ENCODE measurements at places on chromosomes 2 and 18.

GRCh38 chr18:65606551-65607130 lies 144.2 kb upstream of the CDH7 start:
- DNase-seq = no peak

DNA sequence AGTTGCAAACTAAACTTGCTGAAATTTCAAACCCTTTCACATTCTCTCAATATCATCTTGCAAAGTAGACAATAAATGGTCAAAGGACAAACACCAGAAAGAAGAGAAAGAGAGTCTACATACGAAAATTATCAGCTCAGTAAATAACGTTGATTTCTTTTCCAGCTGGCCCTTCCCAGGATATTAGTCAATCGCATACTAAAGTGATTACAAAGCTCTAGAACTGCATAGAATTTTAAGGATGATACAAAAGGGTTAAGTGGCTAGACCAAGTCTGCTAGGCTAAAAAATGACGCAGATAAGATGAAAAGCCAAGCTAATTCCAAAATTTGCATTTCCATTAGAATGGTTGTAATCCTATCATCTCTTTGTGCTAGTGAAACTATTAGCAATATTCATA lies 405.7 kb downstream of the FBXO15 start:
- no peak for DNase-seq

- no peak for DNase-seq
Measured at GRCh38 chr2:60152226-60152833, 401.1 kb downstream of the BCL11A start.

DNA sequence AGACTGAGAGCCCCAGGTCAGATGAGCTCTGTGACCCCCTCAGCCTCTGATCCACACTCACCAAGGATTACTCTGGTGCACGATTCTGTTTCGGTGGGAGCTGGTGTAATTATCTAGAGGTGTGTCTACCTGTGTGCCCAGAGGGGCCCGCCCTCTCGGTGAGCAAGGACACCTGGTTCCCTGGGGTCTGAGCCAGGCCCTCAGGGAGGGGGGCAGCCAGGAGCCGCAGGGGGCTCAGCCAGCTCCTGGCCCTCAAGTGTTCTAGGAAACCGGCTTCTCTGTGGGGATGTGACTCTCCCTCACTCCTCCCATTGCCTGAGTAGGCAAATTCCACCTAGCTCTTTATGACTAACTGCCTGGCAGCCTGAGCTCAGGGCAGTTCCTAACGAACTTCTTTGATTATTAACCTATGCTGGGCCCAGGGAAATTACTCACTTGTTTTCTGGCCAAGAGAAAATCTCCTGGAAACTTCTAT lies 17.4 kb downstream of the AGAP1 start:
- no peak for DNase-seq

GRCh38 chr2:109457794-109458193 lies 156.0 kb downstream of the SEPTIN10 start:
- DNase-seq = no peak

- DNase-seq = no peak
Measured at GRCh38 chr18:55422456-55423180, 165.4 kb downstream of the TCF4 start.

DNA sequence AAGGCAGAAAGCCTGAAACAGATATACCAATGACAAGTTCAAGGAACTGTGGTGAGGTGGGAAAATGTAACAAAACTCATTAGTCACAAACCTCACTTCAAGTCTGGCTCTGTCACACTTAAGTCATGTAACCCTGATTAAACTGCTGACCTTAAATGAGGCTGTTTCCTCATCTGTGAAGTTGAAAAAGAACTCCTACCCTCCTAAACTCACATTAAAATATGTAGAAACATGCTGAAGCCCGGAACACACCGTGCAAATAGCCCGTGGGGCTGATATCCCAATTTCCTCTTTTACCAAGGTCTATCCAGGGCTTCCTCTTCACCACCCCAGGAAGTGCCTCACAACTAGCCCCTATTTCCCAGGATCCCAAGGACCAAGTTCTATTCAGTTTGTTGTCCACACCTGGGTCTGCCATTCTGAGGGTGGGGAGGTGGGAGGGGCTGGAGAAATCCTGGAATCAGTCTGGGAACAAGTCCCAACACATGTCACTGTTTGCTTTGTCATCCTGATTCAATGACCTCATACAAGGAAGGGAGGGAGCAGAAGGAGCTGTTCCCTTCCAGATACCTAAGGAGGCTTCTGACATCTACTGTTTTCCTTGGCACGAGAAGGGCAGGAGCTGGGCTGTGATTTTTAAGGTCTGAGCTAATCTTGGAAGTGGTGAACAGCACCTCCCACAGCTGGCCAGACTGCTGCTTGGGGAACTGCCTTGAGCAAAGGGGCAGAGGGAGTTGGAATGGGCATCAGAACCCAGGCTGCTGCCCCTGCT lies 42.3 kb downstream of the SLC4A1AP start:
- no peak for DNase-seq

GRCh38 chr2:30780776-30781330 lies 26.4 kb downstream of the CAPN13 start:
- DNase-seq = no peak

DNA sequence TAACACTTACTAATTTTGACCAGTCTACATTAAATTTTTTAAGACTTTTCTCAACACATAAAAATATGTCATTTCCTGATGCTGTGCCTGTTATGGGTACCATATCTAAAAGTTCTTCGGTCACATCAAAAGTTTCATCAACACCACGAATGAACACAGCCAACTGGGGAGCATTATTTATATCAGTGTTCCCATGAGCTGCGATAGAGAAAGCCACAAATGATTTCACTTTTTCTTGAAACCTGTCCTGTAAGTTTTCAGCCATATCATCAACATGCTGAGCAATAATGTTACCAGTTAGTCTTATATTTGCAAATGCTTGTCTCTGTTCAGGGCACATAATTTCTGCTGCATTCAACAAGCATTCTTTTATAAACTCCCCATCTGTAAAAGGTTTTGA lies 30.4 kb upstream of the NCL start:
- DNase-seq = no peak

DNA sequence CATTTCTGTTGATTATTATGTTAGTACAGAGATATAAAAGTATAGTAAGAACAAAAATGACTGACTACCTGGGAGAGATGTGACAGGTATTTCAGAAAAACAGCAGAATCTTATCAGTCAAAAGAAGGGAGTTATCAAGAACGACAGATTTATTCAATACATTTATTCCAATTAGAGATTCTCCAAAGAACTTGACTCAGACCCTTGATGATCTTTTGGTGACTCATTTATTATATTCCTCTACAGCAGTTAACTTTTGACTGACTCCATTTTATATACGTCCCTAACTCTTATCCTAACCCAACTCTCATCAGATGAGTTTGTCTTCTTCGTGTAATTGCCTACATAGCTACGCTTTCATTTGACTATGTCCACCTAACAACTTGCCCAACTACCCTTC lies 91.1 kb downstream of the C2orf74 start:
- no peak for DNase-seq

- DNase-seq = no peak
Measured at GRCh38 chr2:38037325-38037724, 38.6 kb downstream of the CYP1B1 start.

DNA sequence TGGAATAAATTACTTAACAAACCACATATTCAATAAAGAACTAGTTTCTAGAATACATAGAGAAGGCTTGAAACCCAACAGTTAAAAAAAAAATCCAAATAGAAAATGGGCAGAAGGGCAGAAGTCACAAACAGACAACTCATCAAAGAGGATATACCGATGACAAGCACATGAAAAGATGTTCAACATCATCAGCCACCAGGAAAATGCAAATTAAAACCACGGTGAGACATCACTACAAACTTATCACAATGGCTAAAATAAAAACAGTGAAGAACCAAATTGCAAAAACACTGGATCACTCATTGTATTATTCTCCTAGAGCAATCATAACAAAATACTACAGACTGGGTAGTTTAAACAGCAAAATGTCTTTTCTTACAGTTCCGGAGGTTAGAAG lies 14.5 kb downstream of the SESTD1 start:
- DNase-seq = no peak

- DNase-seq = no peak
Measured at GRCh38 chr2:50624506-50624905, 407.4 kb downstream of the NRXN1 start.

DNA sequence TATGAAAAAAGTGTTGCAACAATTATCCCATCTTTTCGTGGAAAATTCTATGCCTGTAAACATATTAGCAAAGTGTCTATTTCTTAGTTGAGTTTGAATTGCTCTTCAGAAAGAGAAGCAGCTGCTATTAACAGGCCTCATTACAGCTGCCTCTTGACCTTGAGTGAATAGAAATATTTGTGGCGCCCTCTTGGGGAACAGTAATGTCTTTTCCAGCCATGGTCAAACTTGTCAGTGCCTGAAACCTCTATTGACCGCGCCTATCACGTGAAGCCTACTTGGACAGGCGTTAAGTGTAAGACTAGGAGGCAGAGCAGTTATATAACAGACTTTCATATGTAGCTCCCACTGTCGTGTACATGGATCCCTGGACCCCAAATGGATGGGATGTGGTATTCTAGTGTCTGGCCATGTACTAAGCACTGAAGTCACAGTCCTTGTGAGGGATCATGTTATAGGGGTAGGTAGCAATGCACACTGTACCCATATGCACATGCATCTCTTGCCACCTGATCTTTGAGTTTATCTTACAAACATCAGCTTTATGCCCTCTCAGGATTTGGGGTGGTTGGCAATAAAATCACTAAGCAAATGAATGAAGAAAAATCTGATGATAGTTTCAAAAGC lies 245.0 kb downstream of the PTGR3 start:
- no peak for DNase-seq

- DNase-seq = no peak
Measured at GRCh38 chr2:38722271-38723061, 28.7 kb downstream of the SRSF7 start.

- no peak for DNase-seq
Measured at GRCh38 chr2:22175003-22175402, 1051.2 kb downstream of the TDRD15 start.

DNA sequence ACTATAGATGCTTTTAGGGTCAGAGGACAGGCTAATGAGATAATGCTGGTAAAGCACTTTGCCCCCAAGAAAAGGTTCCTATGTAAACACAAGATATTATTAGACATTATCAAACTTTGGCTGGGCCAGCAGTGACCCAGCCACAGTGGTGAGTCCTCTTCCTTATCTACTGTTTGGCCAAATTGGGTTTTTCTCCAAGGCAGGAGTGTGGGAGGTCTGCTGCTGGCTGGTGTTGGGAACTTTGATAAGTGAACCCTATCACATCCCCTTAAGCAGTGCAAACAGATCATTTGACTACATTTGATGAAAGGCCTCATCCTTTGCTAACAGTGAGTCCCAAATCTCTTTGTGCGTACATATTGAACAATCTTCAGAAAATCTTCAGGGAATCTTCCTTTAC lies 16.2 kb downstream of the FZD7 start:
- no peak for DNase-seq

GRCh38 chr18:48915626-48916425 lies 34.9 kb downstream of the SMAD7 start:
- DNase-seq = no peak

- DNase-seq = no peak
Measured at GRCh38 chr2:197216361-197216979, 94.1 kb downstream of the ANKRD44 start.

DNA sequence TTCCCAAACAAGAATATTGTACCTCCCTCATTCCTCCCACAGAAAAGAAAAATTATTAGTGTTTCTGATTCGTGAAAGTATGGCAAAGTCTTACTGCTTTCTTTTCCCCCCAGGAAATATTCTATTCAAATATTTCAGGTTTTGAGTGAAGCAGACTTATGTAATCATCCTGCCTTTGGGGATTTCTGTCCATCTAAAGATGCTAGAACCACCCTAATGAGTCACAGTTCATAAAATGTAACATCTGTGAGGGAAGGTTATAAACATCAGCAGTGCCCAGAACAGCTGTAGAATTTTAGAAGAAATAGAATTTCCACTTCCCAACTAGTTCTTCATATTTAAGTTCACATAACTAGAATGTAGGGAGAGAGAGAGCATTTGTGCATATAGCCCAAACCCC lies 39.0 kb downstream of the EEF1B2 start:
- no peak for DNase-seq

GRCh38 chr2:129772190-129772579 lies 207.3 kb upstream of the RAB6C start:
- DNase-seq = no peak

GRCh38 chr2:170170281-170171040 lies 7.5 kb upstream of the MYO3B start:
- no peak for DNase-seq

GRCh38 chr2:132270981-132271546 lies 109.3 kb upstream of the ANKRD30BL start:
- DNase-seq = no peak

DNA sequence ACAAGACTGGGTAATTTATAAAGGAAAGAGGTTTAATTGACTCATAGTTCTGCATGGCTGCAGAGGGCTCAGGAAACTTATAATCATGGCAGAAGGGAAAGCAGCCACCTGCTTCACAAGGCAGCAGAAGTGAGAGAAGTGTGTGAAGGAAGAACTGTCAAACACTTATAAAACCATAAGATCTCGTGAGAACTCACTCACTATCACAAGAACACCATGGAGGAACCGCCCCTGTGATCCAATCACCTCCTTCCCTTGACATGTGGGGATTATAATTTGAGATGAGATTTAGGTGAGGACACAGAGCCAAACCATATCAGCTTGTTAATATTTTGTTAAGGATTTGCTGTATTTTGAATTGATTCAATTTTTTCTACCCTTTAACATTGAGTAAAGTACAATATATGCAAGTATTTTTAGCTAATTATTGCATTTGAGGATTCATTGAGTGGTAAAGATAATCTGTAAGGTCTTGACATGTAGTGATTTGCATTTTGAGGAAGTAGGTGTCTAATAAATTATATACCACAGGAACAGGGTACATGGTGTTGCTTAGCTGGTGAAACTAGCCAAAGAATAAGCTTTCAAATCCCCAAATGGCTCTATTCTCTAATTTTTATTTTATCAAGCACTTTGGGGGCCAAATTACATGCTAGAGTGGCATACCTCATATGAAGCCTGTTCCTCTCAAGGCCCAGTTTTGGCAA lies 3.9 kb upstream of the C2orf69 start:
- no peak for DNase-seq

DNA sequence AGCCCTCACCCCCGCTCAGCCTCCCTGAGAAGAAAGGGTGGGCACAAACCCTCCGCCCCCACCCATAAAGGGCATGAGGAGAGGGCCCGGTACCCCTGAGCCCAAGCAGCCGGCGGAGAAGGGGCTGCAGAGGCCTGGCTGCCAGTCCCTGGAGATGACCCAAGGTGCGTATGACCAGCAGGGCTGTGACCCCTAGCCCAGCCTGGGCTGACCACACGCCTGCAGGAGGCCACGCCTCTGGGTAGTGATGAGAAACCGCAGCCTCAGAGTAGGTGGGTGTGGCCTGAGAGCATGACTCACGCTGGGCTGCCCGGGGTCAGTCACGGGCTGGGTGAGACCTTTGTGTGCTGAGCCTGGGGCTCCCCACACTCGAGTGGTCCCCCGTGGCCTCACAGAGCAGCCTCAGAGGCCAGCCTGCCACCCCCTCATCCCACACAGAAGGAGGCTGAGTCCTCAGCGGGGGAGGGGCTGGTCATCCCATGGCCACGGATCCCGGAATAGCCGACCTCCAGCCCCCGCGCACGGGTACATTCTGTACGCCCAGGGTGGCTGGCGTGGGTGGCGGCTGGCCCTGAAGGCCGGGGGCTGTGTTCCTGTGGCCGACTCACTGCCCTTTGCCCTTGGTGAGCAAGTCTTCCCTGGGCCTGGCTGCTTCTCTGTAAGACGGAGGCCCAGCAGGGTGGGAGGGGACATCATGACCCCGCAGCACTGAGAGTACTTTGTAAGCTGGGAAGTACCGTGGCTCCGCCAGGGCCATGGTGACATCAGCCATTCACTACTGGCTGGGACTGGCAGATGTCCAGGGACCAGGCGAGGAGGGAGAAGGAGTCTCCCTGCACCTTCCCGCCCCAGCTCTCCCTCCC lies 110.8 kb upstream of the OTOS start:
- DNase-seq = no peak

Data from left renal cortex interstitium (tissue), 4 donors.